ENCODE measurements at places on chromosomes 13 and 19. TPM values are rescaled to one million over a fixed set of nuclear protein-coding genes. Genes with fewer than 3 reads are reported as not detected.

The KLC3 gene
- not detected for total RNA-seq

DNA sequence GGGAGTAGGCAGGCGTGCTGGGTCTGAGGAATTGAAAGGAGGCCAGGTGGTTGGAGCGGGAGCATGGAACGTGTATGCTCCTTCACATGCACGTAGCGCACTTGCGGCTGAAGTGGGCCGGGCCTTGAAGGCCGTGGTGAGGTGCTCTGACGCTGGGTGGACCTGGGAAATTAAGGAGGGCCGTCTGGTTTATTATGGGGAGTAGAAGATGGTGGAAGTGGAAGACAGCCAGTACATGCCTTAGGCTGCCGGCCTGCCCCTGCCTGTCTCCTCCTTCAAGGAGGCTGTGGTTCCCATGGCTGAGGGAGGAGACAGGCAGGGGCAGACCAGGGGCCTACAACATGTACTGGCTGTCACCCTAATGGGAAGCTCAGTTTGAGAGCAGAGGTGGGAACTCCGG, 23.9 kb downstream of the GATAD2A start:
- no peak for DNase-seq

DNA sequence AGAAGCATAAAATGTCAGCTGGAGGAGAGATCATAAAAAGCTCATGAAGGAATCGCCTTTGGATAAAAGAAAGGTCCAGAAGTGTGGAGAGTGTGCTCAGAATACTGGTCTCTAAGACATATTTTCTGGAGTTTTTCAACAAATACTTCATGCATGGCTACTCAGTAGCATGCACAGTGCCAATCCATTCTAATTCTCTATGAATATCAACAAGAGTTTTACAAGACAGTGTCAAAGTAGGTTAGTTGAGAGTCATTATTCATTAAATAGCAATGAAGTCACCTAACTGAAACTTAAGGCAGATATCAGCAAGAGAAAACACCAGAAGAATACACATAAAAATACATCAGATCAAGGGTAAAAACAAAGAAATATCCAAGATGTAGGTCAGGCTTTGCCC, 1243.2 kb upstream of the SLC10A2 start:
- DNase-seq: no peak

The FUT1 gene
- 0.59 TPM for total RNA-seq

GRCh38 chr13:66329988-66330451, 900.1 kb downstream of the PCDH9 start:
- no peak for DNase-seq

GRCh38 chr19:45769821-45770191, 754 bp upstream of the SIX5 start:
- no peak for DNase-seq

DNA sequence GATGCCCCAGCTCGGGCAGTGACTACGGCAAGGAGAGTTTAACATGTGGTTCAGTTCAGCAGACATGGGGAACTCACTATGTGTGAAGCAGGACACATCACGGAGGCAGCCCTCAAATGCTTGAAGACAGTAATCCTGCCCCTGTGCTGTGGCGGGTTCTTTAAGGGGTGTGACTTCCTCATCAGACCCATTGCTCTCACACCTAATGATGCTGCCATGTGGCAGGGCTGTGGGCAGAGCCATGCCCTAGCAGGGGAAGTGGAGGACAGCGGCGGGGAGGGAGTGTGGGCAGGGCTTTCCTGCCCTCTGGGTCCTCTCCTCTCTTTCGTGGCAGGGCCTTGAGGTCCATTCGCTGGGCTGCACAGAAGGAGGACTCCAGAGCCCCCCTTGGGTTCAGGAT, 131.1 kb upstream of the GJB6 start:
- DNase-seq: no peak
